Femur (tissue), 1 donor: ENCODE measurements at places on chromosomes 13 and 19.

- DNase-seq: no peak
Measured at GRCh38 chr19:29076963-29077362, 136.0 kb downstream of the UQCRFS1 start.

- DNase-seq: no peak
Measured at GRCh38 chr19:3058009-3058820, 4.1 kb downstream of the TLE5 start.

DNA sequence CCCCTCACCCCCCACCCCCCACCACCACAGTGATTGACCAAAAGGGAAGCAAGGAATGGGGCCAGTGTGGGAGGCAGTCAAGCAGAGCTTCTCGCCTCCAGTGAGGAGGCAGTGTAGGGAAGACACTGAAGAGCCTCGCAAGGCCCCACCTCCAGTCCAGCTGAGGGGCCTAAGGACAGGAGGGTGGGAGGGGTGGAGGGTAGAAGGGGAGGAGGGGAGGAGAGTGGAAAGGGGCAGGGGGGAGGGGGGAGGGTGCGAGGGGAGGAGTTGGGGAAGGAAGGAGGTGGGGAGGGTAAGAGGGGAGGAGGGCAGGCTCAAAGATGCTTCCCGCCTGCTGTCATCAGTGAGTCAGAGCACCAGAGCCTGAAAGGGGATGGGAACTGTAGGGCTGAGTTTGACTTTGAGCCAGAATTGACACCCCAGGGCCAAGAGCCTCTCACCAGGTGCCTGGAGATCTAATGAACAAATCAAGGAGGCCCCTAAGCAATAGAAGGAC, 786.2 kb downstream of the UQCRFS1 start:
- DNase-seq: no peak

- DNase-seq: no peak
Measured at GRCh38 chr19:43372462-43372861, 19.0 kb downstream of the CD177 start.

DNA sequence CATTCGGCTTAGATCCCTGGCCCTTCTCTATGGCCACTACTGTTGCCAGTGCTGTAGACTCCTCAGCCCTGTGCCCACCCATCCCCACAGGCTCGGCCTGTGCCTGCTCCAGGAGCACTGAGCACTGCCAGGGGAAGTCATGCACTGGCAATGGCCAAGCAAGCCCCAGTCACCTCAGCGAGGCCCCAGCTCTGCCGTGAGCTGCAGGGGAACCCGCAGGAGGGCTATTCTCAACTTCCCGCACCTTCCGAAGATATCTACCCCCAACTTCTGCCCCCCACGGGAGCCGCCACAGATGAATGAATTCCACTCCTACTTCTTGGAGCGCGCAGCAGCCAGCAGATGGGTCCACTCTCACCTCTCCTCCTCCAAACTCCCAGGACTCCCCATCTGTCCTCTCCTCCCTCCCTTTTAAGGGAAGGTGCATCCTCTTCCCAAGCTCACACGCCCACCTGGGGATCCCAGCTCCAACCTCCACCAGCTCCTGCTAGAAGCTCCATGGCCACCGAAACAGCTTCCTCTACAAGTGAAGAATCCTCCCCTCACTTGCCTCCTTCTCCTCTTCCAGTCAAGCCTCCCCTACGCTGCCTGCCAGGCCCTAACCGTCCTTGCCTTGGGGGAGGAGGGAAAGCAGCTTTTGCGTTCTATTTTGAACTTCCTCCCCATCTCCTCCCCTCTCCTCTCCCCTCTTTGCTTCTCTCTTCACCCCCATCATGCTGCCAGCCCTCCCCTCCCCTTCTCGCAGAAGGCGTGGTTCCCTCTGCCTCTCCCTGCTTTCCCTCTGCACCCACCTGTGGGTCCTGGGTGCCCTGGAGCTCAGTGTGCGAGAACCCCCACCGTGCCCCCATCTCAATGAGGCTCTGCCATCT, 52.2 kb downstream of the PEPD start:
- DNase-seq: no peak

GRCh38 chr13:112120031-112120373, 53.1 kb downstream of the SOX1 start:
- DNase-seq: no peak

- peak; percentile 98 for DNase-seq
Measured at GRCh38 chr13:44436589-44437337, 63.1 kb downstream of the SERP2 start.

DNA sequence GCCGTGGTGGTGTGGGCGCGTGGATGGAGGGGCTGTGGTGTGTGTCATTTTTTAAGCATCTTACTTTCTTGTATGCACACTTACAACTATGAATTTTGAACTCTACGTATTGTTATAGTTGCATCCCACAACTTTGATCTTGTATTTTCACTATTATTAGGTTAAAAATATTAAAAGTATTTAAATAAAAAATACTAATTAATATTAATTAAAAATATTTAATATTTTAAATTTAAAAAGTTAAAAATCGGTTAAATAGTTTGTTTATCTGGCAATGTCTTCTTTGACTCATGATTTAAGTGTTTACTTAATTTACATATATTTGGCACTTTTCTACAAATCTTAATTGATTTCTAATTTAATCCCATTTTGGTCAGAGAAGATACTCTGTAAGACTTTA, 17.8 kb upstream of the GJB6 start:
- DNase-seq: no peak

DNA sequence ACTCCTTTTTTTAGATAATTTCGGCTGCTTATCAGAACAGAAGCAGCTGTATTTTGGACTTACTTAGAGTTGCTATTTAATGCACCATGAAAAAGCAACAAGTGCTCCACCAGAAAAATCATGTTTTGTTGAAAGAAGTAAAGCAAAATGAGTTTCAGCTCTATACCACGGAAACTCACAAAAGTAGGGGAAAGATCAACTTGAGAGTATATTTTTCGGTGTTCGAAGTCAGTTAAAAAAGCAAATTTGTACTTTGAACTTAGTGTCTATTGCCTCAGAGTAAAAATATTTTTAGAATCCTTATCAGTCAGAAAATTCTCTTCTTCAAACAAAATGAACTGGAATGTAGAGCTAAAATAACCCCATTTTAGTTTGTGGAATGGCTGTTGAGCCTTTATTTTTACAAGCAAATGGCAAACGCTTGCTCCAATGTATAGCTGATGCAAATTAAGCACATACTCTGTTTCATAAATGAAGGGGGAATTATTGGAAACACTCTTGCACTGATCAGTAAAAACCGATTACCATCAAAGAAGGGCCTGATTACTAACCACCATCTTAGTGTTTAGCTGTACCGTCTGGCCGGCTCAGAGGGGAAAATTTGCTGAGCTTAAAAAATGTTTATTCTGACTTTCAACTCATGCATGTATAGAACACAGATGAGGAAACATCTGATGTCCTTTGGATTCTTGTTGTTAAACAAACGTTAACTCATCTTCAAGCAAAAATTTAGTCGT, 540.7 kb downstream of the GPC6 start:
- no peak for DNase-seq

GRCh38 chr13:41675306-41675705, 218.0 kb downstream of the RGCC start:
- DNase-seq: no peak

GRCh38 chr13:98204546-98204945, 27.5 kb upstream of the RNF113B start:
- DNase-seq: no peak

GRCh38 chr19:16337809-16338469, 13.3 kb downstream of the KLF2 start:
- DNase-seq: no peak

- no peak for DNase-seq
Measured at GRCh38 chr13:99311137-99311536, 3.9 kb upstream of the GPR183 start.

- DNase-seq: no peak
Measured at GRCh38 chr19:46387713-46388130, 25.6 kb downstream of the CCDC8 start.

DNA sequence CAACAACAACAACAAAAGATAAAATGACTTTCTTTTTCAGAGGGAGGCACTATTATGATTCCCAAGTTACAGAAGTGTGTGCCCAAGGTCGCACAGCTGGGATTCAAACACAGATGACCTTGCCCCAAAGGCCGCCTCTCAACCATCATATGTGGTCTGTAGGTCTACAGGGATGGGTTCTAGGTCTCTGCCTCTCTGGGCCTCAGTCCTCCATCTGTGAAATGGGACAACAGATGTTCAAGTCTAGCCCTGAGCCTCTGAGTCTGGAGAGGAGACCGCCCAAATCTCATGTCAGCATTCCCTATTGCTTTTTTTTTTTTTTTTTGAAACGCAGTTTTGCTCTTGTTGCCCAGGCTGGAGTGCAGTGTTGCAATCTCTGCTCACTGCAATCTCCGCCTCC, 4.9 kb downstream of the NPAS1 start:
- no peak for DNase-seq

GRCh38 chr19:7833225-7834099, 3.4 kb downstream of the EVI5L start:
- peak; percentile 53 for DNase-seq

DNA sequence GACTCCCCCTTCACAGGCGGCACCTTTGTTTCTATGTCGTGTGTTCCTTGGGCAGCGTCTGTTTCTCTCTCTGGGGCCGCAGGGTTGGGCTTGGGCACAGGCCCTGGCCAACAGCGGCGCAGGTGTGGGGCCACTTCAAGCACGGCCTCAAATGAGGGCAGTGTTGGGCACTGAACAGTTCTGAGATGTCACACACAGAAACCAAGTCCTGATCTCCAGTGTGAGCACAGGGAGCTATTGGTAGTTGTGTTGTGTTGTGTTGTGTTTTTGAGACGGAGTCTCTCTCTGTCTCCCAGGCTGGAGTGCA, 42.7 kb downstream of the GATAD2A start:
- DNase-seq: no peak

GRCh38 chr13:109792416-109793059, 6.2 kb upstream of the IRS2 start:
- no peak for DNase-seq

- no peak for DNase-seq
Measured at GRCh38 chr19:10333758-10334587, 644 bp upstream of the RAVER1 start.

GRCh38 chr13:51453959-51454703, 1.3 kb upstream of the INTS6 start:
- peak; percentile 63 for DNase-seq

GRCh38 chr13:77874406-77874805, 44.2 kb downstream of the EDNRB start:
- DNase-seq: no peak

- peak; percentile 37 for DNase-seq
Measured at GRCh38 chr13:79745081-79745480, 264.1 kb downstream of the NDFIP2 start.

DNA sequence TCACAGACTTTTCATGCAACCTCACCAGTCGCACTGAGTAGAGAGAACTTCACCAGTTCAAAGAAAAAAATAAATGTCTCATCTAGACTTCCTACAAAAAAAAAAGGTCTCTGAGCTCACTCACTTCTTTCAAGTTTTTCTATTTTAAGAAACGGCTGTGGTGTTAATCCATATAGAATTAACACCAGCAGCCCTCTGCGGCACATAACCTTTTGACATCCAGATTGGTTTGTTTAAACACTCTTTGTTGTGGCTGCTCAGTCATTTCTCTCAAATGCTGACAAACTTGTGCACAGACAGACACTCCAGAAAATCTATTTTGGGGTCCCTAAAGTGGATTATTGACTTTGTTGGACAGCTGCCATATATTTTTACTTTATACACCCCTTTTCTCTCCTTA, 874.9 kb downstream of the EFNB2 start:
- DNase-seq: no peak

GRCh38 chr13:51793570-51794271, 10.2 kb downstream of the DHRS12 start:
- no peak for DNase-seq

DNA sequence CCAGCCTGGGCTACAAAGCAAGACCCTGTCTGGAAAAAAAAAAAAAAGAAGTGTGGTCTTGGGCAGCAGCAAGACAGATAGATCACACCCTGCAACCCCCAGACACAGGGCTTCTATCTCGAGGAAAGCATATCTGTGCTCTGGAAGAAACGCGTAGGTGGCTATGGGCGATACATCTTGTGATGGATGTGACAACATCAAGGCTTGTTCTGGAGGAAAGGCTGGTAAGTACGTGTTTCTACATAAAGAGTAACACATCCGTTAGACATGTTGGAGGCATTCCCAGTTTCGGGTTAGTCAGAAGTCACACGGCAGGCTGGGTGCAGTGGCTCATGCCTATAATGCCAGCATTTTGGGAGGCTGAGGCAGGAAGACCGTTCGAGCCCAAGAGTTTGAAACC, 6.6 kb upstream of the DHDH start:
- DNase-seq: no peak

DNA sequence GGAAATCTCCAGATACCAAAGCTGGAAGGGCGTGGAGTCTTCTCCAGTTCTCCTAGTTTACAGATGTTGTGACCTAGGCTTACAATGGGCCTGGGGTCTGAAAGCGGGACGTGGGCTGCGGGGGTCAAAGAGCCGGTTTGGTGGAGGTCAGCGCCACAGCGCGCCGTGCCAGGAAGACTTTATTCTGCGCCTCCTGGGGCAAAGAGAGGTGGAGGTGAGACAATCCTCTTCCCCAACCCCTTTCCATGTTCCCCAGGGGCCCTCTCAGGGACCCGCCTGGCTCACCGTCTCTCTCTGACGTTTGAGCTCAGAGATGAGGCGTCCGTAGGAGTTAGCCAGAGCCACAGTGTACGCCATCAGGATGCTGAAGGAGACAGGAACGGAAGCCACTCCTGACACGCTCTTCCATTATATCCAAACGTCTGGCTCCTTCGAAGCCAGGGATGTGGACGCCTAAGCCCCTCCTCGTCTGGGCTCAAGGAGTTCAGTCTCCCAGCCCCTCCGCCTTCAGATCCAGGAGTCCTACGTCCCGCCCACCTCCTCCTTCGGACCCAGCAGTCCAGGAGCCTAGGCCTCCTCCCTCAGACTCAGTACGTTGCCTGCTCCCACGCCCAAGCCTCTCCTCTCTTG, 776 bp upstream of the LENG1 start:
- no peak for DNase-seq

DNA sequence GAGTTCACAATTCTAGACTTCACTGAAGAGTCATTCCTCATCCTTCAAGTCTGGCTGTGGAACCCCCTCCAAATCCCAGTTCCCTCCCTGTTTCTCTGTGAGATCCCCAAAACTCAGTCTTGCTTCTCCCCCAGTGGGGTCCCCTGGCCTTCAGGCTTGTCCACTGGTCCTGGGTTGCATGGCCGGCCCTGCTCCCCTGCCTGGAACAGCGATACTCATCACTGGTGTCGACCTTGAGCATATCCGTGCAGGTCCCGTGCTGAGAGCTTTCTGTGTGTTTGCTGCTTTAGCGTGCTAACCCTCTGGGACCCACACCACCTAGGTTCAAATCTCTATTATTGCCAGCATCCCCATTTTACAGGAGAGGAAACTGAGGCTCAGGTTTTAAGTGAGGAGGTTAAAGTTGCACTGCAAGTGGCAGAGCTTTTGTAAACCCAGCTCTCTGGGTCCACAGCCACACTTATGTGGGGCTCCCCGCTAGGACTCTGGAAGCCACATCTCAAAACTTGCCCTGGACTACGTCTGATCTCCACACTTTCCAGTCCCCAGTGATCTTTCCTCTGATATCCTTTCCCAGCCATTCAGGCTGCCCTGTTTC, 15.5 kb downstream of the LIPE start:
- DNase-seq: no peak

GRCh38 chr13:60396783-60397703, at the start of gene TDRD3:
Gene TDRD3, plus strand, starts transcription at chr13:60397220. Its CDS starts 145 bp downstream, at chr13:60397365.
- peak; percentile 94 for DNase-seq
